Fibroblast of lung (primary cell): ENCODE measurements at places on chromosomes 11 and 22.

DNA sequence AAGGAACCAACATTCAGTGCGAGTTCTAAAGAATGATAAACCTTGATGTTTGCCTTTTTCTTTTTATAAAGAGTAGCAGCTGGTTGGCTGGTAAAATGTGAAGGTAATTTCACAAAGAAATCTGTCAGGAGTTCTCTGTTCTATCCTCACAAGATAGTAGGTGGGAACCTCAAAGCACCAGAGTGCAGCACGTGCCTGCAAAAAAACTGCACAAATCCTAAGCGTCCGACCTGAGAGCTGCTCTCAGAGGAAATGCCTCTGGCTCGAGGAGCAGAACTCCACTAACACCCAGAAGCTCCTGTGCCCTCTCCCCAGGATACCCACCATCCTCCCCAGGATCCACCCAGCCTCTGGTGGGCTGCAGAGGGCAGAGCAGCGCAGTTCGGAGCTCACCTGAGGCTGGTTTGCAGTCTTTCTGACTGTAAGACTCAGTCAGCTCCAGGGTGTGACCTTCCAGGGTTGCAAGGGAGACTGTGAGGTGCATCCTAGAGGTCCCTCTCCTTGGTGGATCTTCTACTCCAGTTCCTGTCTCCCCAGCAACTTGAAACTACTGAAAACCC is 23.5 kb downstream of the PRDM10 start:
- DNase-seq: no peak

- DNase-seq: no peak
Observed at GRCh38 chr22:36085476-36086169, 57.0 kb upstream of the RBFOX2 start.

GRCh38 chr11:44507896-44508445 is 57.5 kb upstream of the CD82 start:
- no peak for DNase-seq

- peak; percentile 67 for DNase-seq
Observed at GRCh38 chr11:66068154-66068821, 1.8 kb upstream of the PACS1 start.

- no peak for DNase-seq
Observed at GRCh38 chr11:80586464-80586863, 1145.6 kb upstream of the TENM4 start.

GRCh38 chr11:68810164-68810563 is 31.6 kb downstream of the CPT1A start:
- DNase-seq: no peak

GRCh38 chr11:11247086-11247485 is 106.0 kb downstream of the CSNK2A3 start:
- DNase-seq: no peak

DNA sequence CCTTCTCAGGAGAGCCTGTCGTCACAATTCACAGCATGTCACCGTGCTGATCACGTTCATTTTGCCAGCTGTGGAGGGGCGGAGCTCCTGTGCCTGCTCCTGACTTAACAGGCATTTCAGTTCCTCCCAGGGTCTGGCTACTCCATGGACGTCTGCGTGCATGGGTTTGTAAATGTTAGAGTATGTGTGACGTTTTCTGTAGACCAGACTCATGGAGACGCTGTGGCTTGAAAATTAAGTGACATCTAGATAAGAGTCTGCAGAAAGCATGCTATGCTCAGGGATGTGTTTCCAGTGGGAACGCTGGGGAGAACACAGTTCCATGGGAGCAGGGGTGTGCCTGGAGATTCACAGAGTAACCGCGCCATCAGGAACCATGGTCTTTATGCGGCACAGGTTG is 804.0 kb downstream of the TBC1D22A start:
- no peak for DNase-seq

GRCh38 chr11:126919147-126919823 is 81.3 kb downstream of the KIRREL3 start:
- DNase-seq: no peak

- no peak for DNase-seq
Observed at GRCh38 chr11:46588915-46589314, 4.9 kb downstream of the AMBRA1 start.

DNA sequence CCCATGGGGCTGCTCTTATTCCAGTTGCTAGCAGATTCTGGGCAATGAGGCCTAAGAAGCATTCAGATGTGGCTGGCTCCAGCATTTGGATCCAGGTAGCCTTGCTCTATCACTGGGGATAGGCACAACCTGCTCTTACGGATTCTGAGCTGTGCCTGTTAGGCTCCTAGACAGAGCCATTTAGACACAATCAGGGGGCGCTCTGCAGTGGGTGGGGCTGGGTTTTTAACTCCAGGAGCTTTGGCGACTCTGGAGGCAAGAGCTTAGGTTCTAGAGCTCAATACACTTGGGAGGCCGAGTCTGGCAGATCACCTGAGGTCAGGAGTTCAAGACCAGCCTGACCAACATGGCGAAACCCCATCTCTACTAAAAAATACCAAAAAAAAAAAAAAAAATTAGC is 32.0 kb downstream of the KCNC1 start:
- DNase-seq: no peak

DNA sequence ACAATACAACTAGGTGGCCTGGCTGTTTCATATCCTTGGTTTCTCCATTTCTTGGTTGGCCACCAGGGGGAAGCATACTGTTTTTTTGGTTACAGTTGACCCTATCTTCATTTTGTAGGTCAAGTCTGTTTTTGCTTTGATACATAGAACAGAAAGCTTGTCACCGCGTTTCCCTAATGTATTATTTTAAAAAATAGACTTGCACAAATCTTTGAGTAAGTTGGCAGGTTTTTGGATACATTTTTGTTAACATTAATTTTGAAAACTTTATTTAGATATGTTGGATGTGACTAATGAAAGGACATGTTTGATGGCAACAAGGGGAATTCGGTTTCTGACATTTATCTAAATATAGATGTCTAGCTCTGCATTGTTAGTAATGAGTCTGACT is 3.0 kb downstream of the NCR3LG1 start:
- peak; percentile 84 for DNase-seq

DNA sequence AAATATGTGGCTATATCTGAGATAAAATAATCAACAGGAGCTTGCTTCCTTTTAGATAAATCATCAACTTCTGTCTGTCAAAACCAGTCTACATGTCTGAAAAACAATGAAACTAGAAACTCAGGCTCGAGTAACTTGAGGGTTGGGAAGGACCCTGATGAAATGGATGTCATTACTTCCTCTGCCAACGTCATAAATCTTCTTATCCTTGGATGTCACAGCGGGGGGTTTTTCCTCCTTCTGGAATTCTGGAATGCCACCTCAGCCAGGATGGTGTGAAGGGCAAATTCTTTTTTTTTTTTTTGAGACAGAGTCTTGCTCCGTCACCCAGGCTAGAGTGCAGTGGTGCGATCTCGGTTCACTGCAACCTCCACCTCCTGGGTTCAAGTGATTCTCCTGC is 13.4 kb downstream of the LGR4 start:
- no peak for DNase-seq

DNA sequence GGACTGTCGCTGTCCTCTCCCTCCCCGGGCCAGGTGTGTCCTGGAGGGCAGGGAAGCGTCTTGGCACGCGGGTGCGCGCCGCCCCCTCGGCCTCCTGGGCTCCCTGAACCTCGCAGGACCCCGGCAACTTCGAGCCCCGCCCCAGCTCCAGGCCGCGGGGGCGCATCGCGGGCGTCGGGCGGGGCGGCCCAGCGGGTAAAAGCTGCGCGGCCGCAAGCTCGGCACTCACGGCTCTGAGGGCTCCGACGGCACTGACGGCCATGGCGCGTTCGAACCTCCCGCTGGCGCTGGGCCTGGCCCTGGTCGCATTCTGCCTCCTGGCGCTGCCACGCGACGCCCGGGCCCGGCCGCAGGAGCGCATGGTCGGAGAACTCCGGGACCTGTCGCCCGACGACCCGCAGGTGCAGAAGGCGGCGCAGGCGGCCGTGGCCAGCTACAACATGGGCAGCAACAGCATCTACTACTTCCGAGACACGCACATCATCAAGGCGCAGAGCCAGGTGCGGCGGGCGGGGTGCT is at the start of gene CST6:
Gene CST6, plus strand, starts transcription at position 224 of the 519 bp plus-strand sequence. Its CDS starts 37 bp downstream, at position 261.
- DNase-seq: no peak

DNA sequence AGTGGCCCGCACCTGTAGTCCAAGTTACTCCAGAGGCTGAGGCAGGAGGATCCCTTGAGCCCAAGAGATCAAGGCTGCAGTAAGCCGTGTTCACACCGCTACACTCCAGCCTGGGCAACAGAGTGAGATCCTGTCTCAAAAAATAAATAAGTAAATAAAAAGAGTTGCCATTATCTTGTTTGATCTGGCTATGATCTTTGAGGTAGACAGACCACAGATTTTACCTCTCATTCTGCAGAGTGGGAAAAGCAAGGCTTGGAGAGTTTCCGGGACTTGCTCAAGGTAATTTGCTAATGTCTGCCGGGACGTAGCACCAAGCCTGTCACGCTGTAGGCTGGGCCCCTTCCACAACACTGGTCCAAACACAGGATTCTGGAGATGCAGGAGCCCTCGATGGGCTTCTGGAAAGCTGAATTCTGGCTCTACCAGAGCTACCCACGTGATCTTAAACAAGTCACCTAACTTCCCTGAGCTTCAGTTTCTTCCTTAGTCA is 6.8 kb downstream of the GRAP2 start:
- DNase-seq: no peak

DNA sequence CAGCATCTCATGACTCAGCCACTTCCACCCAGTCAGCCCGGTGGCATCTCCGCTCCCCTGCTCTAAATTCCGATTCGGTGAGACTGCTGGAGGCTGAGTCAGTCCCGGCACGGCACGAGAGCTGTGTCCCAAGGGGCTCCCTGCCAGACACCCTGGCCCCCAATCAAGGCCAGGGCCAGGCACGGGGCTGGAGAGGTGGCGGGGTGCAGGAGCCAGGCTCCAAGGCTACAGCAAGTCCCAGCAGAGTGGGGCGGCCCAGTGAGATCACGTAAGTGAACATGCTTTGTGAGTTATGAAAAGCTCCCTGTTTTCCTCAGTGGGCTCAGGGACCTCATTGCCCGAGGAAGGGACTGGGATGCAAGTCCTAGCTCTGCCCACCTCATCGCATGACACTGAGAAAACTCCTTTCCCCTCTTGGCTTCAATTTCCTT is 3.0 kb downstream of the C11orf68 start:
- peak; percentile 97 for DNase-seq

DNA sequence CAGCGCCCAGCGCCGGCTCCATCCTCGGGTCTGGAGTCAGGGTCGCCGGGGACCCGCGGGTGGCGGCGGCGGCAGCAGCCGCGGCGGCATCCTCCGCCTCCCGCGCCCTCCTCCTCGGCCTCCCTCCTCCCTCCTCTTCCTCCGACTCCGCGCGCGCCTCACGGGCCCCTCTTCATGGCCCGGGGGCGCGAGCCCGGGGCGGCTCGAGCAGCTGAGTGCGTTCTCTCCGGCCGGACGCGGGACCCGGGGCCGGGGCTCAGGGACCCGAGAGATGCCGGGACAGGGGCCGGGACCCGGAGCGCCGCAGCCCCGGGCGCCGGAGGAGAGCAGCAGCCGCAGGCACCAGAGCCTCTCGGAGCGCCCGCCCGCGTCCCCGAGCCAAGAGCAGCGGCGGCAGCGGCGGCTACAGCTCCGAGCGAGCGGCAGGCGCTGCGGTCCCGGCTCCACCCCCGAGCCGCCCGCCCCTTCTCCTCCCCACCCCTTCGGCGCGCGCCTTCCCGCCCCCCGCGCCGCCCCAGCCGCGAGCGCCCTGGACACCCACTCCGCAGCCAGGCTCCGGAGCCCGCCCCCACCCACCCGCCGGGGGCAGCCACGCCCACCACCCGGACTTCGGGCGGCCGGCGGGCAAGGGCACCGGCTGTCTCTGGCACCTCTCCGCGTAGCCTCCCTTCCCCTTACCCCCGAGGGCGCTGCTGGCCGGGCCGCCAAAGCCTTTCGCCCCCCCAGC is at the start of gene CHST1:
Gene CHST1, minus strand, starts transcription at position 417 of the 727 bp plus-strand sequence. CDS start 14,699 bp downstream, outside the sequence.
- peak; percentile 32 for DNase-seq

GRCh38 chr11:27504205-27504604 is 2.4 kb downstream of the LIN7C start:
- no peak for DNase-seq

GRCh38 chr11:124313131-124313530 is 618 bp downstream of the OR8D1 start:
- no peak for DNase-seq

GRCh38 chr11:79290761-79291160 is 150.1 kb downstream of the TENM4 start:
- DNase-seq: no peak
